ENCODE measurements at places on chromosomes 4 and X. TPM values are rescaled to one million over a fixed set of nuclear protein-coding genes. Genes with fewer than 3 reads are reported as not detected.

Gene SLC7A11
- 2.7 TPM for total RNA-seq

Gene MAGEA9B
- not detected for total RNA-seq

GRCh38 chr4:169124661-169125060 is 114.6 kb upstream of the CBR4 start:
- no peaks in the 10 kb centered on the region for H3K27me3 ChIP-seq
- H3K4me3 ChIP-seq, result no peak overlapping the region
- H3K27ac ChIP-seq, result no peak overlapping the region
- DNase-seq, result no peak

GRCh38 chr4:21742326-21742725 is 206.2 kb downstream of the KCNIP4 start:
- H3K4me1 ChIP-seq, result no peaks in the 10 kb centered on the region
- no peaks in the 10 kb centered on the region for H3K36me3 ChIP-seq
- H3K27ac ChIP-seq, result no peak overlapping the region
- no peak for DNase-seq
- H3K4me3 ChIP-seq, result no peak overlapping the region

DNA sequence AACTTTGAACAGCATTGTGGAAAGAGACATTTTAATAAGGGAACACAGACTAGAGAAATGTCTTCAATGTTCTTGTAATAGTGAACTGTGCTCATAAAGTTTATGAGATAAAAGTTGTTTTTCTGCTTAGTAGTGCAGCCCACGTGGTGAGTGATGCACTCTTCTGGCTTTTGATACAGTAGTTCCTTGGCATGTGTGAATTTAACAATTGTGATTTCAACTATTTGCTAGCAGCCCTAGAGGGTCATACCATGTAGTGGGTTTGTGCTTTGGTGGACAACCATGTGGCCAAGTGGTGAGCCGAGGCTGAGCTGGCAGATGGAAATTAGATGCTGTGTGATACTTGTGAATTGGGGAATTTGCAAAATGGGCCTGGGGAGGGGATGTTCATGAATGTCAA is 116.2 kb upstream of the SLC4A4 start:
- peaks cover 4% of the 10 kb centered on the region for H3K27me3 ChIP-seq

DNA sequence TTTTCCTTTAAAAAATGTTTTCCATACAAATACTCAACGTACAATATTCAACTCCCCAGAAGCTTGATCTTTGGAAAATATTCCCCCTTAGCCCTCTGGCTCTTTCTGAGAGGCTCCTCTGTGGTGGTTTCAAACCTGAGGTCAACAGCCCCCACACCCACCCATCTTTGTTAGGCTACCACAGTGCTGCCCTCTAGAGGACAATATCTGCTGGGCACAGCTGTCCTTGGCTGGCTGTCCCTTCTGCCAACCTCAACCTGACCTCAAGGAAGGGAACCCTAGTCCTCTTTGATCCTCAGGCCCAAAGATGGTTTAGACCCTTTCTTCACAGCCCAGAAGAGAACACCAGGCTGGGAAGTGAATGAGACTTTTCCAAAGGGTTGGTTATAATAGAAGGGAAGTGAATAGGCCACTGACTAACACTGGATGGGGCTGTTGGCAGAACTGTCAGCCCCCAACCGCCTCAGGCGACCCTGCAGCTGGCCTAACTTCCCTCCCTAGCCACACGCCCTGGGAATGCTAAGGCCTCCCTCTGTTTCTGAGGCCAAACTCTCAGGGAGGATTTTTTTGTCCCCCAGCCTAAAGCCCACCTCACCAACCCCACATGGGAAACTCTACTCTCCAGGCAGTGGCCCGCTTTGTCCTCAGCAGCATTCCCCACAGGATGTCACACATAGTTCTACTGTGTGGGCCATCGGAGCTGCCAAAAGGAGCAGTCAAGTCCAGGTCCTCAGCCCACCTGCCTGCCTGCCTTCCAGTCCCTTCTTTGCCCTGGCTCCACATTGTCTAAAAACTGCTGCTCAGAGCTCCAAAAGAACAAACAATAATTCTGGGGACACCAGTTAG is 34.3 kb downstream of the NYX start:
- no peaks in the 10 kb centered on the region for H3K27me3 ChIP-seq
- H3K36me3 ChIP-seq, result no peaks in the 10 kb centered on the region
- H3K4me1 ChIP-seq, result peaks cover 3% of the 10 kb centered on the region
- no peak overlapping the region for H3K27ac ChIP-seq

DNA sequence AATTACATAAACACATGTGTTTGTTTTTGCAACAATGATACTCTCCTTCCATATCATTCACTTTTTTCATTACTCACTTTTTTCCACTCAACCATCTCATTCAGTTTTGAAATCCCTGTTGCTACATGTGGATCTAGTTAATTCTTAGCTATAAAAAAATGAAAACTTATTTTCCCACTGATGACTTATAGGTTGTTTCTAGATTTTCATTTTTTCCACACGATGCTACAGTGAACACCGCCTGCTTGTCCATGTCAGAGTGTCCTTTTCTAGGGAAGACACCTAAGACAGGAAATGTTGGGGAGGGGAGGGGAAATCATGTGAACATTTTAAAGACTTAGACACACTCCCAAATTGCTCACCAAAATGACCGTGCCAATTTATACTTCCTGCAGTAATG is 70.2 kb downstream of the SUPT20HL2 start:
- no peaks in the 10 kb centered on the region for H3K36me3 ChIP-seq
- no peak overlapping the region for H3K27ac ChIP-seq
- no peak for DNase-seq
- H3K27me3 ChIP-seq, result peaks cover 5% of the 10 kb centered on the region
- no peak overlapping the region for H3K4me3 ChIP-seq

DNA sequence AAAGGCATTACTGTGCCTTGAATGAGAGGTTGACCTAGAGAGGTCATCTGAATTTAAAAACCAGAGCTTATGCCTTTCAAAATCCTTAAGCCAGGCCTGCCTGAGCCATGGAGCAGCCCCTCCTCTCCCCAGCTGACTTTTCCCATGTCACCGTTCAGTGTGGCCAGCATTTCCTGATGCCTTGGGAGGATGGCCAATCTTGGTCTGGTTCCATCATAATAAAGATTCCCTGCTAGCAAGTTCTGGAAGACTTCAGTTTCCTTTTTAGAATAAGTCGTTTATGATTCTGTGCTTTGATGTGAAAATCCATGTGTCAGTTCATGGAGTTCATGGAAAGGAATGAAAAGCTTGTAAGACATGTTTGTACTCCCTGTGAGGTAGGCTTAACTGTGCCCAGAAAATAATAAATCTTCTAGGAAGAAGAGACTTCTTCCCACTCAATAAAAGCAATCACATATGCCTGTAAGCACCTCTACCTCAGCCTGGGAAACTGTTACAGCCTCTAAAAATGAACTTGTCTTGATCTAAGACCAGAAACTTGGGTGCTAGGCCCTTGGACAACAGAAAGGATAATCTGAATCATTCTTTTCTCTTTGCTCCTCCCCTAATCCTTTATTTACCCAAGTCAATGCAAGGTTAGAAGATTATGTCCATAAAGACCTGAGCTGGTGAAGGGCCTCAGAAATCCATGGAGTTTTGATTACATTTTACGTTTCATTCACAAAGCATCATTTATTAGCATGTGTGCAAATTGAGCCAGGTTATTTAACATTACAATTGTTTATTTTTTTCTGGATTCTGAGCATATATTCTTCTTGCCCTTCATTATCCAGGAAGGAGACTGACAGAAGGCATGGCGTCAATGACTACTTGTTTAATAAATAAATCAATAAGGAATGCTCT is 84.0 kb upstream of the TBC1D9 start:
- no peaks in the 10 kb centered on the region for H3K36me3 ChIP-seq
- peaks cover 5% of the 10 kb centered on the region for H3K27me3 ChIP-seq
- no peak overlapping the region for H3K4me3 ChIP-seq

DNA sequence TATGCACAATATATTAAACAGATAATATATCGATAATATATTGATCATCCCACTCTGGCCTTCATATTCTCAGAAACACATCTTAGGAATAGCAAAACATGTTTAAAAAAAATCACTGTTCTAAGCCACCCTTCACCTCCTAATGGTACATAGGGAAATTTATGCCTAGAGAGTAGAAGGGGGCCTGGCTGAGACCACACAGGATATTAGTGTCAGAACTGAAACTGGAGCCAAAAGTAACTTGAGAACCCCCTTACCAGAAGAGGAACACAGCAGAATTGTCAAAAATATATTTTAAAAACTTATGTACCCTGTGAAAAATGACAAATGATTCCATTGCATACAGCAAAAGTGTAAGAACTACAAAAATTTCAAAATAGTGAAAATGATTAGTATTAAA is 173.1 kb downstream of the VSIG4 start:
- peak overlapping the region; percentile 67 for H3K27ac ChIP-seq
- no peak overlapping the region for H3K4me3 ChIP-seq
- no peaks in the 10 kb centered on the region for H3K36me3 ChIP-seq
- H3K4me1 ChIP-seq, result peaks cover 20% of the 10 kb centered on the region

DNA sequence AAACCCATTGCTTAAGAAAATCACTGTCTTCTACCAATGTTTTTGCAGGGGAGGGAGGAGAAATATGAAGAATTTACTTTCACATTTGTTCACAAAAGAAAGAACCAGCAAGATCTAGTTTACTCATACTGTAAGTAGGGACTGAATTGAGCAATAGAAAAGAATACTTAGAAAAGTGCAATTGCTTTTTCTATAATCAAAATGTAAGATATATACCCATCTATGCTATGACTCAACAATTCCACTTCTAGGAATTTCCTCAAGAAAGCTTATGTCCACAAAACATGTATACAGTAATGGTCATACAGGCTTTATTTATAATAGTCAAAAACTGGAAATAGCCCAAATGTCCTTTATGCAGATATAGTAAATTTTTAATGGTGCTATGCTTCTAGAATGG is 196.4 kb downstream of the LRBA start:
- H3K27ac ChIP-seq, result no peak overlapping the region
- H3K4me3 ChIP-seq, result no peak overlapping the region
- H3K36me3 ChIP-seq, result peaks cover 20% of the 10 kb centered on the region
- H3K27me3 ChIP-seq, result no peaks in the 10 kb centered on the region

GRCh38 chrX:23811108-23811651 is 28.2 kb downstream of the SAT1 start:
- no peaks in the 10 kb centered on the region for H3K36me3 ChIP-seq
- H3K27ac ChIP-seq, result no peak overlapping the region
- peaks cover 3% of the 10 kb centered on the region for H3K27me3 ChIP-seq
- peaks cover 6% of the 10 kb centered on the region for H3K4me1 ChIP-seq
- H3K4me3 ChIP-seq, result no peak overlapping the region
